Stimulated activated naive CD8-positive, alpha-beta T cell treated with anti-CD3 and anti-CD28 coated beads, Interleukin-15, Interleukin-2, amounts not matched to agents 100 U/mL and 50 U/mL, for 24 hours (primary cell): ENCODE measurements at places on chromosomes 7 and 10.

GRCh38 chr10:129583831-129584230 is 116.8 kb downstream of the MGMT start:
- no peak for DNase-seq

DNA sequence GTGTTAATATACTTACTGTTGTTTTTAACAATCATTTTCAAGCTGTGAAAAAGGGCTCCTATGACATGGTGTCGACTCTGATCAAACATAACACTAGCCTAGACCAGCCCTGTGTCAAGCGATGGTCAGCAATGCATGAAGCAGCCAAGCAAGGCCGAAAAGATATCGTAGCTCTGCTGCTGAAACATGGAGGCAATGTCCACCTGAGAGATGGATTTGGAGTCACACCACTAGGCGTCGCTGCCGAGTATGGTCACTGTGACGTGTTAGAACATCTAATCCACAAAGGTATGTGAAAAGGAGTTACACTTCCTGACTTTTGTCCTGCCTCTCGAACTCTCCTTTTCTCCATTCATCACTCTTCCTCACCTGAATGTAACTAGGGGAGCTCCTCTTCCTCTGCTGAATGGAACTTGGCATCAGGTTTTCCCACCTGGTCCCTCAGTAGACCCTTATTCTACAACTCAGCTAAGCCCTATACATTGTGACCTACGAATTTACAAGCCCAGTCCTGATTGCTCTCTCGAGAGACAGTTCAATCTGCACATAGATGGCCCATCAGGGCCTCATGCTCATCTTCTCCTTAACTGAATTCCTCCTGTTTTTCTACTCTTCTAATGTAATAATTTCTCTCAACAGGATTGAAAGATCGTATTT is 23.0 kb downstream of the ASB15 start:
- DNase-seq: peak; percentile 70

- DNase-seq: no peak
Measured at GRCh38 chr10:125992254-125992653, 95.9 kb downstream of the FANK1 start.

- DNase-seq: no peak
Measured at GRCh38 chr10:69768386-69768785, 33.3 kb upstream of the COL13A1 start.

DNA sequence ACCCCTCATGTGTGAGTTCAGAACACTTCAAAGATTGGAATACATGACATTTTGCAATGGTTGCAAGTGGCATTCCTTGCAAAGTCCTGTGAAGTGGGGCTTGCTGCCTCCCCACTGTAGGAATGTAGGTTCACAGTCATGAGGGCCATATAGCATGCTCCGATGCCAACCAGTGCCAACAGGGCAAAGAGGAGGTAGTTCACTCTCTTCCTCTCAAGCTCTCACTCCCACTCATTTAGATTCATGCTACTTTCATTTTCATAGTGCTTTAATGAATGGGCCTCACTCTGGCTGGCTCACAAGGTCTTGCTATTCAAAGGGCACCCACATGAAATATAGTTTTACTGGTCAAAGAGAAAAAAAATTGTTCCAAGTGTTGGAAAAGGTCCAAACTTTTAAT is 169.9 kb upstream of the AOAH start:
- no peak for DNase-seq

DNA sequence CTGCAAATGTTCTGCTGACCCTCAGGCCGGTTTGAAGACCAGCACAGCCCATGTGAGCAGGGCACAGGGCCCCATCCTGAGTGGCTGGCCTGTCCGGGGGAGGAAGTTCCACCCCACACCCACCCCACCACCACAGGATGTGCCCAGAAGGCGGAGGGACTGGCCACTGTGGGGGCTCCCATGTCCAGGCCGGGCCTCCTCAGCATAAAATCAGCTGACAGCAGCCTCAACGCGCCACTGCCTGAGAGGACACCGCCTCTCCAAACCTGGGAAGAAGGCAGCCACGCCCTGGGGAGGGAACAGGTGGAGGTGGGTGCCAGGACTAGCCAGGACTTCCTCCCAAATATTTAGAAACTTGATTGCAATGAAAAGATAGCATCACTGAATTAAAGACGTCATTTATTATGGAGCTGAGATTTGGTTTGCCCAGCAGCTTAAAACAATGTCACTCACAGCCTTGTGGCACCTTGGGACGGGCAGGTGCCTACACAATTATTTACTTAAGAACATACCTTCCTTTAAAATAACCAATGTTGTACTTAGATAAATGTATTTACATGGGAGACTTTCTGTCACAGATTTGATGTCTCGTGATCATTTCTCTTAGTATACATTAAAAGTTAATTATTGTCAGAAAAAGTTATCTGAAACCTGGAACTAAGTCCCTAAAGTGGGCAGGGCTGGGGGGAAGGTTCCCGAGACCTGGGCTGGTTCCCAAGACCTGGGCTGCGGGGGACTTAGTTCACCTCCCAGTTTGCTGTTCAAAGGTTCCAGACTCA is 27.3 kb upstream of the FAM20C start:
- DNase-seq: no peak

DNA sequence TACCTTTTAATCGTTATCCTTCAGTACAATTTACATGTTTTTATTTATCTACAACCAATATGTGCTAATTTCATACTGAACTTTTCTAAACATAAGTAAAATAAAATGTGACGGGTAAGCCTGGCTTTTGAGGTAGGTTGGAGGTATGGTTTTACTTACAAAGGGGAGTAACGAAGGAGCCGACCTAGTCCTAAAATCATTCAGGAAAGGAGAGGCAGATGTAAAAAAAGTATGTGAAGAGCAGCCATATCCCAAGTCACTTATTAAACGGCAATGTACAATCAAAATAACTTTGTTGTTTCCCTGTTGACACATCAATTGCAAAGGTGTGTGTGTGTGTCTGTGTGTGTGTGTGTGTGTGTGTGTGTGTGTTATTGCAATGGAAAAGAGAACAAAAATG is 351.3 kb downstream of the CRPPA start:
- DNase-seq: no peak

DNA sequence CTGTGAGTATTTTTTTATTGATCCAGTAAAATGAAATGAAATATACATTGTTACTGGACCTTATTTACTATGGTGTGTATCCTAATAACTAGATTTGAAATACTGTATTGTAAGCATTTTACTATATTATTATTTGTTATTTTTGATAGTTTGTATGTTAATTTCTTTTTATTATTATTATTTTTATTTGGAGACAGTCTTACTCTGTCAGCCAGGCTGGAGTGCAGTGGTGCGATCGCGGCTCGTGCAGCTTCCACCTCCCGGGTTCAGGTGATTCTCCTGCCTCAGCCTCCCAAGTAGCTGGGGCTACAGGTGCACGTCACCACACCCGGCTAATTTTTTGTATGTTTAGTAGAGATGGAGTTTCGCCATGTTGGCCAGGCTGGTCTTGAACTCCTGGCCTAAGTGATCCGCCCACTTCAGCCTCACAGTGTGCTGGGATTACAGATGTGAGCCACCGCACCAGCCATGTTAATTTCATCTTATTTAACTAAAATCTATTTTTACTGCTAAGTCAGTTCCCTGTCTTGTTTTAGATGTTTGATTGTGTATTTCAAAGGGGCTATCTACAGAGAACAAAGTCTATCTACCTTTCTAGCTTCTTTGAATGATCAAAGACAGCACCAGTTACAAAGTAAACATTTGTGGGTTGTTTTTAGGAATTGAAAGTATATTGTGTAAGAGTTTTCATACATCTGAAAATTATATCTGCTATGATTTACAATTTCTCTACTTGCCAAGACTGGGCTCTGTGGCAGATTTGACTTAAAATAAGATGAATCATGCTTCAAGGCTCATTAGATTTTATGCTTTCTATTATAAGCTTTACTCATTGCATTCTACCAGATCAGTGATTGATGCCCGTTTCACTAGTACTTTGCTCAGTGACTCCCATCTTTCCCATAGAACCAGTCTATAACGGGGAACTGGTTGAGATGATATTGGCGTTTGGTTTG is 41.6 kb downstream of the CDC123 start:
- no peak for DNase-seq

GRCh38 chr7:26858735-26859134 is 5.7 kb downstream of the SKAP2 start:
- DNase-seq: no peak

DNA sequence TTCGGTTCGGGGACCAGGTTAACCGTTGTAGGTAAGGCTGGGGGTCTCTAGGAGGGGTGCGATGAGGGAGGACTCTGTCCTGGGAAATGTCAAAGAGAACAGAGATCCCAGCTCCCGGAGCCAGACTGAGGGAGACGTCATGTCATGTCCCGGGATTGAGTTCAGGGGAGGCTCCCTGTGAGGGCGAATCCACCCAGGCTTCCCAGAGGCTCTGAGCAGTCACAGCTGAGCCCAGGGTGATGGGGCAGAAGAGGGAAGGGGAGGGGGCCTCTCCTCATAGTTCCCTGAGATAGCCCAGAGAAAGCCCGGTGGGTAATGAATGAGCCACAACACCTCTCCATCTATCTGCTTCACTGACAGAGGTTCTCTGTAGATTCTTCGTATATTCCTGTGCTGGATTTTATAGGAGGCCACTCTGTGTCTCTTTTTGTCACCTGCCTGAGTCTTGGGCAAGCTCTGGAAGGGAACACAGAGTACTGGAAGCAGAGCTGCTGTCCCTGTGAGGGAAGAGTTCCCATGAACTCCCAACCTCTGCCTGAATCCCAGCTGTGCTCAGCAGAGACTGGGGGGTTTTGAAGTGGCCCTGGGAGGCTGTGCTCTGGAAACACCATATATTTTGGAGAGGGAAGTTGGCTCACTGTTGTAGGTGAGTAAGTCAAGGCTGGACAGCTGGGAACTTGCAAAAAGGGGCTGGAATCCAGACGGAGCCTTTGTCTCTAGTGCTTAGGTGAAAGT is 16.4 kb downstream of the PRSS2 start:
- DNase-seq: no peak

DNA sequence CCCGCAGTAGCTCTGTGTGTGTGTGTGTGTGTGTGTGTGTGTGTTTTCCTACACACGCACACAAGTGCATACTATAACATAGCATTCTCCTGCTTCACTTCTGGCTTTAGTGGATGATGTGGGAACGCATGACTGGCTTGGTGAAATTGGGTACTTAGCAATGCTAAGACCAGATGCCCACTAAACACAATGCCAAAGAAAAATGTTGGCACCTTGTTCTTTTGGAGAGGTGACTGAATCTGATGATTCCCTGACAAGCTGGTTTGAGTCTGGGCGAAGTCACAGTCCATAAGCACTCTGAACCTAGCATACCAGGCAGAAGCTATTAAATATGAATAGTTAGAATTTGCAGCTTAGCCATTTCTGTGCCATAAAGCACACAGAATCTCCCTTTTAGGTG is 68.0 kb upstream of the CDCA7L start:
- DNase-seq: no peak
